ENCODE measurements at places on chromosomes 16 and 17.

DNA sequence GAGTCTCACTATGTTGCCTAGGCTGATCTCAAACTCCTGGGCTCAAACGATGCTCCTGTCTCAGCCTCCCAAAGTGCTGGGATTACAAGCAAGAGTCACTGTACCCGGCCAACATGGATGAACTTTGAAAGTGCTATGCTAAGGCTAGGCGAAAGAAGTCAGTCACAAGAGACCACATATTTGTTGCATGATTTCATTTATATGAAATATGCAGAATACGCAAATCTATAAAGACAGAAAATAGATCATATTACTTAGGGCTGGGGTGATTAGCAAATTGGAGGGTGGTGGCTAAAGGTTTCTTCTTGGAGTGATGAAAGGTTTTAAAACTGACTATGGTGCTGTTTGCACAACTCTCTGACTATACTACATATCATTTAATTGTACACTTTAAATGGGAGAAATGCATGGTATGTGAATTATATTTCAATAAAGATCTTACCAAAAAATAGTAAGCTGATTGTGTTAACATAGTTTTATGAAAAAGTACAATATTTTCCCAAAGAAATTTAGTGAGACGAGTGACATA lies 1.2 kb upstream of the FLYWCH1 start:
- DNase-seq, result no peak

- no peak for DNase-seq
Measured at GRCh38 chr17:35423761-35424160, 8.5 kb downstream of the SLFN12 start.

GRCh38 chr17:61605692-61606091 lies 14.7 kb upstream of the NACA2 start:
- DNase-seq, result no peak

- peak; percentile 35 for DNase-seq
Measured at GRCh38 chr17:7004398-7005253, 7.8 kb upstream of the RNASEK start.

GRCh38 chr17:5587438-5588032 lies 3.2 kb upstream of the NLRP1 start:
- peak; percentile 64 for DNase-seq

DNA sequence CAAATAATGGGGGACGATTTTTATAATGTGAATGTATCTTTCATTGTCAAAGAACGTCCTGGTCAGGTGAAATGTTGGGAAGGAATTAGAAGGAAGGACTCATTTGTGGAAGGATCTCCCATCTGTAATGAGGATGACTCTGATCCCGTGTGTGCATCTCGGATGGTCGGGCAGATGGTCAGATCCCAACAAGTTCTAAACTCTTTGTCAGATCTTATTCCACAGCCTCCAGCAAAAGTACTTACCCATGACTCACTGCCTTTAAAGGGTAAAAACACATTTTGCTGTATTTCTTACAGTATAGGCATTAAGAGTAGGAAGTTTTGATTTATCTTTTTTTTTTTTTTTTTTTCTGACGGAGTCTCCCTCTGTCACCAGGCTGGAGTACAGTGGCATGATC lies 539 bp upstream of the KRTAP4-8 start:
- DNase-seq, result no peak

DNA sequence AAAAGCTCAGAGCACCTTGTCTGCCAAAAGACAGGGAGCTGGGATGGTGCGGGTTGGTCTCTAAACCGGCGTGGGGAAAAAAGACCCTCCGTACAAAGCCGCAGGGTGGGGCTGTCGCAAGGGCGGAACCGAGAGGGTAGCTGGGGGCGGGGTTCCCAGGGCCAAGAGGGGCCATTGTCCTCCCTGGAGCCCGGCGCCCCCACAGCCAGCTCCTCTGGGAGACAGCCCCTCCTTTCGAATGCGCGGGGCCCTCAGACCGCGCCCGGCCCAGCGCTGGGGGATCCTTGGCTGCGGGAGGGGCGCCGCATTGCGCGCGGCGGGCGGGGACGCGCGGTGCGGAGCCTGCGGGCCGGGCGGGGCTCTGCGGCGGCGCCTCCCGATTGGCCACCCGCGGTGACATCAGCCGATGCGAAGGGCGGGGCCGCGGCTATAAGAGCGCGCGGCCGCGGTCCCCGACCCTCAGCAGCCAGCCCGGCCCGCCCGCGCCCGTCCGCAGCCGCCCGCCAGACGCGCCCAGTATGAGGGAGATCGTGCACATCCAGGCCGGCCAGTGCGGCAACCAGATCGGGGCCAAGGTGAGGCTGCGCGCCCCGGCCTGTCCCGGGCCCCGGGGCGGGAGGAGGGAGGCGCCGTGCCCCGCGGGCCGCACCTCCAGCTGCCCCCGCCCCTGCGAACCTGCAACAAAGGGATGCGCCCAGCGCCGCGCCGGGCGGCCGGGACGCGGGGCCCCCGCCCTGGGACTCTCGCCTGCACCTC lies at the start of gene TUBB3:
Gene TUBB3 (plus strand): TSS at position 459 of the 756 bp plus-strand sequence. CDS start 60 bp downstream, at position 519.
- DNase-seq, result peak; percentile 24

- DNase-seq, result no peak
Measured at GRCh38 chr17:47299239-47299910, 24.4 kb upstream of the EFCAB13 start.

GRCh38 chr16:4913130-4913773 lies 23.7 kb downstream of the PPL start:
- no peak for DNase-seq
